Activated naive CD4-positive, alpha-beta T cell treated with anti-CD3 and anti-CD28 coated beads, Interleukin-2, amount 10 ng/mL, durations not matched to agents 7 days and 5 days (primary cell): ENCODE measurements at places on chromosomes 7 and 10.
A peak's percentile ranks its signal among the peaks of the same experiment; 100 is the strongest.

- DNase-seq = peak; percentile 25
Observed at GRCh38 chr10:114045136-114046086, 1.7 kb downstream of the ADRB1 start.

DNA sequence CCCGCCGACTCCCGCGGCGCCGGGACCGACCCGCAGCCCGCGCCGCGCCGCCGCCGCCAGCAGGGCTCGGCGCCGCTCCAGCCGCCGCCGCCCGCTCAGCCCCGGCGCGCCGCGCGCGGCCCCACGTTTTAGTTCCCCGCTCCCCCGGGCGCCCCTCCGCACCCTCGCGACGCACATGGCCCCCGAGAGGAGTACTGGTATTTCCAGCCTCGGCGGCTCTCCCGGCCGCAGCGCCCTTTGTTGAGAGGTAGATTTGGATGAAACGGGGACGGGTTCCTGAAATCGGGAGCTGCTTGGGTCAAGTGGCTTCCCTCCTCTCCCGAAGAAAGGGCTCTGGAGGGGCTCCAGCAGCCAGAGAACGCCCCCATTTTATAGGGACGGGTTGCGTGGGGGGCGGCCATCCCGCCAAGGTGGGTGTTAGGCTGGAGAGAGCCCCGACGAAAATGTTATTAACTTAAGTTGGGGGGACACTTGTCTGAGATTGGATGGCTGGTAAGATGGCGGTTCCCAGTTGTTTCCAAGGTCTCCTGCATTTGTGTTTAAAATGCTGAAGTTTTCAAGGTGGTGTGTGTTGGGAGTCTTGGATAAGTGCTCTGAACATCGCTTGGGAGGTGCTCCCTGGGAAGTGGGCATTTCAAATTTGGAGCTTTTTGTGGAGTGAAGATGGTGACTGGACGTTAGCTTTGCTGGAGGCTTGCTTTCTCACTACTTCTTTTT, 1.2 kb downstream of the BMI1 start:
- DNase-seq = no peak

DNA sequence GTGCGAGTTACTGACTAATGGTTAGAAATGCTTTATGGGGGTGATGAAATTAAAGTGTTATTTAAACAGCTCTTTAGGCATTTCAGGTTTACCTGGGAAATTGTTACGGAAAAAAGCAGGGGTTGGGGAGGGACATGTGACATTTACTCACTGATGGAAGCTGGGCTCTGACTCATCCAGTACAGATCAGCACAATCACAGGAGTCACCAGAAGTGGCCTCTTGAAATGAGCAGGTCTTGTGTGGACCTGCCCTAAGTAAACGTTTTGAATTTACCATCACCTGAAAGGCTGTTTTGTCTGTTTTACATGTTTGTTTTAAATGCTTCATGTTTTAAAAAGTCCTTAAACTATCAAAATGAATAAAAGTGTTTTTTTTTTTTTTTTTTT, 2.3 kb downstream of the GLRX3 start:
- no peak for DNase-seq

DNA sequence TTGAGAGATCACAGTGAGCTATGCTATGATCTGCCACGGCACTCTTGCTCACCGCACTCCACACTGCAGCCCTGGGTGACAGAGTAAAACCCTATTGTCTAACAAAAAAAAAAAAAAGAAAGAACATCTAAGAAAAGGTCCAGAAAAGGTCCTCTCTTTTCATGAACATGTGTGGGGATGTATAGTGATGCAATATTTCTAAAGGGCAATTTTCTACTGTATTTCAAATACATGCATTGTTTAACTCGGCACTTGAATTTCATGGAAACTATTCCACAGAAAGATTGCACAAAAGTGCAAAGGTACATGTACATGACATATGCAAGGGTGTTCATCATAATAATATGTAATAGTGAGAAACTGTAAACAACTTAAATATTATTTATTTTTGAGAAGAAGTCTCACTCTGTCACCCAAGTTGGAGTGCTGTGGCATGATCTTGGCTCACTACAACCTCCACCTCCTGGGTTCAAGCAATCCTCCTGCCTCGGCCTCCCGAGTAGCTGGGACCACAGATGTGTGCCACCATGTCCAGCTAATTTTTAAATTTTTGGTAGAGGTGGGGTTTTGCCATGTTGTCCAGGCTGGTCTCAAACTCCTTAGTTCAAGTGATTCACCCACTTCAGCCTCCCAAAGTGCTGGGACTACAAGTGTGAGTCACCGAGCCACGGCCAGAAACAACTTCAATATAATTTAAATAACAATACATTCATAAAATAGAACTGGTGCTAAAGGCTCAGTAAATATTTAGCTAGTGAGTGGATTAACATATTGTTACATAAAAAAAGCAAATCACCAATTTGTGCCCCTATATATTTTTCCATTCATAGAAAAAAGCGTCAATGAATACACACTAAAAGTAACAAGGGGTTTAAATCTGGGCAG, 1.3 kb upstream of the PPRC1 start:
- DNase-seq = no peak
